Purkinje cell (primary cell): ENCODE measurements at places on chromosomes 2 and 18. TPM values are rescaled to one million over a fixed set of nuclear protein-coding genes. Genes with fewer than 3 reads are reported as not detected.

Gene MYO5B
- polyA plus RNA-seq = 0.17 and 0.38 TPM in 2 replicates

Gene CTNNA2
- polyA plus RNA-seq = 22.3 and 26.9 TPM in 2 replicates

Gene LIMS3
- polyA plus RNA-seq = not detected in 2 replicates

Gene EVX2
- polyA plus RNA-seq = not detected in 2 replicates

Gene SCYGR3
- not detected in 2 replicates for polyA plus RNA-seq
